ENCODE measurements at places on chromosomes 1 and 21.

- DNase-seq: no peak
These were observed 14.1 kb upstream of the TNR start for GRCh38 chr1:175757381-175758015.

DNA sequence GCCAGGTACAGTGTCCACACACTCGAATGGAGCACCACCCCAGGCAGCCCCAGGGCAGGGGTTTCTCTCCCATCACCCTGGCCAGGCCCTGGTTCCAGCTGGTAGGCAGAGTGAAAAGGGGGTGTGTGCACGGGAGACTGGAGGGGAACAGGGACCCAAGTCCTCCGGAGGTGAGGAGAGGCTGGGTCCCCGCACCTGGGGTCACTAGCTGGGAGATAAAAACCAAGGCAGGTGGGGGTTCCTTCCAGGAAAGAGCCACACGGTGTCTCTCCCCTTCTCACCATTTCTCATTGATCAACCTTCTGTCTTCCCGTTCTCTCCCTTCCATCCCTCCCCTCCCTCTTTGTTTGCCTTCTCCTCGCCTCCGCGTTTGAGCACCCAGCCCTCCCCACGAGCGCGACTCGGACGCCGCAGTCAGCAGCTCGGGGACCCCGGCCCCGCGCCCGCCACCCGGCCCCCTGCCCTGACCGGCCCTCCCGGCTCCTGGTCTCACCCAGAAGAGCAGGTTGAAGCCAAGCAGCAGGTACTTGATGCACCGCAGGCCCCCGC is 358 bp downstream of the TSPAN2 start:
- no peak for DNase-seq

DNA sequence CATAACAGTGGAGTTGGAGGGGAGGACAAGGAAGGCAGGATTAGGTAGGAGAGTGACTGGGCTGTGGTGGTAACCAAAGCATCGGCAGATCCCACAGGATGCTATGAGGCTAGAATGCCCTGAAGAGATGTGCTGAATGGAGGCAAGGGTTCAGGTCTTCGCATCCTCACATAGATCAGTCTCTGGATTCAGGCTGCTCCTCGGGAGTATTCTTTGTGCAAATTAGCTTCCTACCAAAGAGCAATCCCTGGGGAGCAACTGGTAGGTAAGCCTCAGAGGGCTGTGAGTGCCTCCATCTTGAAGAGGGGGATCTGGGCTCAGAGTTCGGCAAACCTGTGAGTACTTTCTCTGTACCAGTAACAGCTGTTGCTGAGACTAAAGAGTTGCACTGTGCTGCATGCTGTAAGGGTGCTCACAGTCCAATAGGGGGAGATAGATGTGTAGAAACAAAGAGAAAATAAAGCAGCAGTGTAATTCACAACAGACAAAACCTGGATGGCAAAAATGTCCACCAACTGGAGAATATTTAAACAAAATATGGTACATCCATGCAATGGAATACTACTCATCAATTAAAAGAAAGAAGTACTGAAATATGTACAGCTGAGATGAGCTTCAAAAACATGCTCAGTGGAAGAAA is 322.4 kb upstream of the DEPDC1 start:
- DNase-seq: no peak

GRCh38 chr1:62437273-62437940 is 558 bp downstream of the USP1 start:
- no peak for DNase-seq

DNA sequence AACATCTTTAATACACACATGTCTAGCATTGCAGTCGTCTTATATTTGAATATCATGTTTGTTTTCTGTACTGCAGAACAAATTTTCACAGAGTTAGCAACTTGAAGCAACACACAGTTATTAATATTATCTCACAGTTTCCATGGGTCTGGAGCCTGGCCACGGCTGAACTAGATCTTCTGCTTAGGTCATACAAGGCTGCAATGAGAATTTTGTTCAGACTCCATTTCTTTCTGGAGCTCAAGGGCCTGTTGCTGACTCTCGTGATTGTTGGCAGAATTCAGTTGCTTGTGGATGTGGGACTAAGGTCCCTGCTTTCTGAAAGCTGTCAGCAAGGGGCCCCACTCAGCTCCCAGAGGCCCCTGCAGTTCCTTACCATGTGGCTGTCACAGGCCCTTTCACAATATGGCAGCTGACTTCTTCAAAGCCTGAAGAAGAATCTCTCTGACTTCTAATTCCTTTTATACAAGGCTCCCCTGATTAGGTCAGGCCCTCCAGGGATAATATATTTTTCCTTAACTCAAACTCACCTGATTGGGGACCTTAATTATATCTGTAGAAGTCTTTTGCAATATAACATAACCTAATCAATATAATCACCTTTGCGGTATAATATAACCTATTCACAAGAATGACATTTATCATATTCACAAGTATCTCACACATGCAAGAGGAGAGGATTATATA is 296.3 kb downstream of the NFIA start:
- DNase-seq: no peak

DNA sequence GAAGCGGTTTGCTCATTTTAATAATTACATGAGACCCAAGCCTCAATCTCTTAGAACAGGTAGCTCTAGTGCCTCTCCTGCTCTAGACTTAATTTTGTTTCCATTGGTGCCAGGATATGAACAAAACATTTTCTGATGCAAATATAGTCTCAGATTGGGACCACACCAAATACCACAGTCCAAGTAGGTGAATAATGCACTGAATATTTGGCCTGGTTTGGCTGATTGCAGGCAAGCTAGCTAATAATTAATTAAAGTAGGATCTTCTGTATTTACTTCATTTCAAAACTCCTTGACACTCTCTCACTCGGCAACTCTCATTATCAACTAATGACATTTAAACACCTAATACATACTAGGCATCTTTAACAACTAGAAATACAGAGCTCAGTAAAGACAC is 219.6 kb downstream of the LTN1 start:
- DNase-seq: no peak

GRCh38 chr1:12457771-12458170 is 160.2 kb downstream of the DHRS3 start:
- no peak for DNase-seq

DNA sequence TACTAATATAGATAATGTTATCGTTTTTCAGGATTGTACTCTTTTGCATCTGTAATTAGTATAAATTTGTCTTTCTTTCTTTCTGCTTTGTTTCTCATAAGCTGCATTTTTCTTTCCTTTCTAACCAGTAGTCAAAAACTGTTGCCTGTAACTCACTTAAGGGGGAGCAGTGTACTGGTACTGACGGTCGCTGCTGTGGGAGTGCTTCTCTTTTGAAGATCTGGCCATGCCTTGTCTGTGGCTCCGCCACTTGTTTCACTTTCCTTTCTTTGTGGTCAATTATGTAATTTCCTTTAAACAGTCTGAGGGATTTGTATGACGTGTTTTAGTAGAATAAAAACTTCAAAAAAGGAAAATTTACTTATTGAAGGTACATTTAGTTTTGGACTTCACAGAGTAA is 37.0 kb downstream of the MIA3 start:
- DNase-seq: no peak

- no peak for DNase-seq
These were observed 96.6 kb upstream of the TNR start for GRCh38 chr1:175839779-175840669.

GRCh38 chr21:41898998-41899397 is 19.9 kb upstream of the PRDM15 start:
- DNase-seq: no peak

GRCh38 chr1:162035241-162035640 is 11.6 kb upstream of the OLFML2B start:
- DNase-seq: no peak

- no peak for DNase-seq
These were observed 202.3 kb downstream of the HIVEP3 start for GRCh38 chr1:41716188-41717130.

DNA sequence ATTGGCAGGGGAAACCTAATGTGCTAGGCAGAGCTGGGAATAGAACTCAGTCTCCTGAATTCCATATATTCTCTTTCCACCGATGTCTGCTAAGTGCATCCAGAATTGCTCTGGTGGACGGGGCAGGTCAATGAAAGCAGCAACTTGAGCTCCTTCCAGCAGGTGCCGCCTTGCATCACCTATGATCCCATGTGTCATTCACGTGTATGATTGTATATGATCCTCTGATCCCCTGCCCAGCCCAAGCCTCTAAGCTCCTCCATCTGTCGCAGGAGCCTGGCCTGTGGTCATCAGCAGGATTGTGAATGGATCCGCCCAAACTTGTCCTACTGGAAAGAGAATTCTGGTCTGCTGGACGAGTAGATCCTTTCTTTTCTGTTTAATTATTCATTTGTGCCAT is 13.1 kb downstream of the ACTA1 start:
- no peak for DNase-seq

DNA sequence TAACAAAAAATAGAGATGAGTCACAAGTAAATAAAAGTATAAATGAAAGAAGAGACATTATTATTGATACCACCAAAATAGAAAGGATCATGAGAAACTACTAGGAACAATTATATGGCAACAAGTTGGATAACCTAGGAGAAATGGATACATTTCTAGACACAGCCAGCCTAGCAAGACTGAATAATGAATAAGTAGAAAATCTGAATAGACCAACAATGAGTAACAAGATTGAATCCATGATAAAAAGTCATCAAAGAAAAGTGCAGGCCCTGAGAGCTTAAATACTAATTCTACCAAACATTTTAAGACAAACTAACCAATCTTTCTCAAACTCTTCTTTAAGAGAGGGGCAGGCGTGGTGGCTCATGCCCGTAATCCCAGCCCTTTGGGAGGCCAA is 538.6 kb upstream of the PBX1 start:
- DNase-seq: no peak

DNA sequence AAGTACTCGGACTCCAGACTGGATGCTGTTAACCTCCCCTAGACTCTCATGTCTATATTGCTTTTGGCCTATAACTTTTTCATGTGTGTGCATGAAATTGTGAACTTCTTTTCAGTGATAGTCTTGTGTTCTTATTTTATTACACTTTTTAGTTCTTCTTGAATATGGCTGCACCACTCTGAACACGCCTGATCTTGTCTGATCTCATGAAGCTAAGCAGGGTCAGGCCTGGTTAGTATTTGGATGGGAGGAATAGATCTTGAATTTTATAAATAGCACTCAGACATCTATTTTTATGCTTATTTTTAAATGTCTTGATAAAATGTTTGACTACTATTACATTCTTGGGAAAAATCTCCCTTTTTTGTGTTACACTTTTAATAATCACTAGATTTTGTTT is 22.4 kb downstream of the TCP10L start:
- no peak for DNase-seq

DNA sequence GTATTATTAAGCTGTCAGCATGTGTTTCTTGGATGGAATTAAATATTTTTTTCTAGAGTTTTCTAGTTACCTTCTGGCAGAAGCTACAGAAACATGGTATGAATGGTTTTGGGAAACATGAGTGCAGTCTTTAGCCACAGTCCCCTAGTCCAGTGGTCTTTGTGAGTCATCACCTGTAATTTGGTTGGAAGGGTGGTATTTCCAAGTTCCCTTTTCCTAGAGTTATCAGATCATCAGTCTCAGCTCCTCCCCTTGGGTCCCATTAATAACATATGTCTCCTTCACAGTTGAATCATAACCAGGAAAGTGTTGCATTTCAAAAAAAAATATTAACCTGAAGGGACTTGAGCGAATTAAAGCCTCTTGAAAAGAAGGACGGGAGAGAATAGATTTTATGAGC is 27.0 kb downstream of the ELAVL4 start:
- DNase-seq: no peak

DNA sequence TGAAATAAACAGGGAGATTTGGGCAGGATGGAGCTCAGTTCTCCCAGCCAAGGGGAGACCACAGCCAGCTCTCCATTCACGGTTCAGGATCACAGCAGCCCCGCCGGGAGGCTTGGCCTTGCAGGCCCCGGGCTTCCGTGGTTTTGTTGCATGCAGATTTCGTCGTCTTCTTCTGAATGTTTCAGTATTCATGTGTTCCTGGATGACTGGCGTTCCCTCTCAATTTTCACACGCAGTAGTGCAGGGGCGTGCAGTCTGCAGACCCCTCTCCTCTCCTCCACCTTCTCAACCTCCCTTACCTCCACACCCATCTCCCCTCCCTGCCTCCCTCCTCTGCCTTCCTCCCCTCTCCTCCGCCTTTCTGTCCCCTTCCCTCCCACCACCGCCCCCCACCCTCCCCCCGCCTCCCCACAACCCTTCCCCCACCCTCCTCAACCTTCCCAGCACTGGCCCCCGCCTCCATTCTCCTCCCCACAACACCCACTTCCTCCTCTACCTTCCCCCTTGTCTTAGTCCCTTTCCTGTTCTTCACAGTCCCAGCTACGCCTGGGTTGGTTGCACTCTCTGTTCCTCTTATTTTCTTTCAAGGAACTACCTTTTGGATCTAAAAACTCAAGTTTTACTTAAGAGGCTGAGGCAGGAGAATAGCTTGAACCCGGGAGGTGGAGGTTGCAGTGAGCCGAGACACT is 8.4 kb upstream of the SLC19A1 start:
- no peak for DNase-seq

DNA sequence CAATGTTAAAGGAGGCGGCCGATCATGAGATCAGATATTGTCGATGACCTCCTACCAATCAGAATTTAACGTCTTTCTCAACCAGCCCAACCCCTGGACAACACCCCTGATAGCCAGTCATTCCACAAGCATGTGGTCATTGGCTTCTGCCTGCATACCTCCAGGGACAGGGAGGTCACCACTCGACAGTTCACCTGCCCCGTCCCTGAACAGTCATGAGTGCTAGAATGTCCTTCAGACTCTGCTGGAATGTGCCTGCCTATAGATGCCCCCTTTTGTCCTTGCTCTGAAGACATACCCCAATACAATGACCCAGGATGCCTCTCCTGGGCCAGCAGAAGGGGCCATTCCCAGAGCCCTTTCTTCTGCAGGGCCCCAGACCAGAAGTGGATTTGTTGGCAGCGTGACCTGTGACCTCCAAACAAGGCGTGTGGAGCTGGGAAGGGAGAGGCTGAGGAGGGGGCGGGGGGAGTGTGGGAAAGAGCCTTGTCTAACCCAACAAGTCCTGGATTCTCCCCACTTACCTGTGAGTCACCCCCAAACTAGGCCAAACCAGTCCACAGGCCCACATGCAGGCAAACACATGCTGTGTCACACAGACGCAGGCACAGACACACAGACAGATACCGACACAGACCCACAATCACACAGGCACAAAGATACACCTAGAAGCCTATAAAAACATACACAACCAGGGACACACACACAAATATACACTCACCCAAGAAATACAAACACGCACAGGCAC is 2.2 kb downstream of the CRYBG2 start:
- no peak for DNase-seq

- no peak for DNase-seq
These were observed 6.5 kb downstream of the CNST start for GRCh38 chr1:246572785-246573184.

- DNase-seq: no peak
These were observed 4.6 kb downstream of the ATP13A2 start for GRCh38 chr1:17007121-17007520.

- no peak for DNase-seq
These were observed 4.8 kb downstream of the SIM2 start for GRCh38 chr21:36703626-36704280.

DNA sequence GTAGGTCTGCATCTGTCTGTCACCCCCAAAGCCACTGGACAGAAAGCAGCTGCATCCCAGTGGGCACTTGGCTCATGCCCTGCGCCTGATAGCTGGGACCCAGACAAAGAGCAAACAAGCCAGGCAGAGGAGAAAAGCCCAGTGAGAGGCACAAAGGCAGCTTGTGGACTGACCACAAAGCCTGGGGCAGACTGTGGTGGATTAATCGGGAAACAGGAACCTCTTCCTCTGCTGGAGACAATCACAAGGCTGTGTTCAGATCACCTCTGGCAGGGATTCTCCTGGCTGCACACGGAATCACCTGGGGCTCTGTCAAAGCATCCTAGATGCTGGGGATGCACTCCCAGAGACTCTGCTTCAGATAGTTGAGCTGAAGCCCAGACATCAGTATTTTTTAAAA is 15.2 kb upstream of the GJB5 start:
- DNase-seq: peak; percentile 51

Data from NCI-H1092 (cell line).